ENCODE measurements at places on chromosomes 3 and 15.

DNA sequence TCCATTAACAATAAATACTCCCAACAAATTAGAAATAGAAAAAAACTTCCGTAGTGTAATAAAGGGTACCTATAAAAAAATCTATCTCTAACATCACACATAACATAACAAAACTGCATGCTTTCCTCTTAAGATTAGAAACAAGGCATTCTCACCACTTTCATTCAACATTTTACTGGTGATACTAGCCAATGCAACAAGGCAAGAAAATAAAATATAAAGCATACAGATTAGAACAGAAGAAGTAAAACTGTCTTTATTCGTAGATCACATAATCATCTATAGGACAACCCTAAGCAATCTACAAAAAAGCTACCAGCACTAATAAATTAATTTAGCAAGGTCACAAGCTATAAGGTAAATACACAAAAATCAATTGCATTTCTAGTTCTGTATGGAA, 107.1 kb downstream of the PLD1 start:
- no peak for DNase-seq

GRCh38 chr15:40600956-40601355, 6.9 kb downstream of the KNL1 start:
- DNase-seq = no peak

DNA sequence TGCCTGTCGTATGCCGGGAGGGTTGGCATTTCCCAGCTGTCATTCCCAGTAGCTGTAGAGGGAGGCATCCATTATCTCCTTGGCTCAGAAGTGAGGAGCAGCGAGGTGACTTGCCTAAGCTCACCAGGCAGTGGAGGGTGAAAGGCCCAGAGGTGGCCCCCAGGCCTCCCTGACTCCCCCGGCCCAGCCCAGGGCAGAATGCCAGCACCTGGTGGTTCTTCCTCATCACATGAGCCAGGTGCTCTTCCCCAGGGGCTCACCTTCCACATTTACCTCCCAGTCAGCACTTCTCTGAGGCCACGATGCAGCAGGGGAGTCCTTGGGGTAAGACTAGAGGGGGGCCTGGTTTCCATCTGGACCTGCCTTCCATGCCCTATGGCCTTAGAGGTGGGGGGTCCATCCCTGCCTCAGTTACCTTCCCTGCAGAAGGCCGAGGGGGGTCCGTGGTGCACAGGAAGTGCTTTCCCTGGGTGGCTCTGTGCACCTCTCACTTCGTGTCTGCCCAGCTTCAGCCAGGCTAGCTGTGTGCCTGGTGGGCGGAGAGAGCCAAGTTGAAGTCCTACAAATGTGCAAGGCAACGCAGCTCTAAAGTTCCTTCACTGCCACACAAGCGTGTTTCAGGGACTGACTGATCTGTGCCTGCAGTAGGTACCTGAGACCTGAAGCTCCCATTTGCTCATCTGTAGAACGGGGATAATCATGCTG, 70.3 kb upstream of the PLXNA1 start:
- no peak for DNase-seq

- DNase-seq = no peak
These were observed 3.0 kb downstream of the MEIS2 start for GRCh38 chr15:37097144-37097919.

GRCh38 chr3:50415816-50416215, 56.5 kb upstream of the TMEM115 start:
- DNase-seq = no peak

DNA sequence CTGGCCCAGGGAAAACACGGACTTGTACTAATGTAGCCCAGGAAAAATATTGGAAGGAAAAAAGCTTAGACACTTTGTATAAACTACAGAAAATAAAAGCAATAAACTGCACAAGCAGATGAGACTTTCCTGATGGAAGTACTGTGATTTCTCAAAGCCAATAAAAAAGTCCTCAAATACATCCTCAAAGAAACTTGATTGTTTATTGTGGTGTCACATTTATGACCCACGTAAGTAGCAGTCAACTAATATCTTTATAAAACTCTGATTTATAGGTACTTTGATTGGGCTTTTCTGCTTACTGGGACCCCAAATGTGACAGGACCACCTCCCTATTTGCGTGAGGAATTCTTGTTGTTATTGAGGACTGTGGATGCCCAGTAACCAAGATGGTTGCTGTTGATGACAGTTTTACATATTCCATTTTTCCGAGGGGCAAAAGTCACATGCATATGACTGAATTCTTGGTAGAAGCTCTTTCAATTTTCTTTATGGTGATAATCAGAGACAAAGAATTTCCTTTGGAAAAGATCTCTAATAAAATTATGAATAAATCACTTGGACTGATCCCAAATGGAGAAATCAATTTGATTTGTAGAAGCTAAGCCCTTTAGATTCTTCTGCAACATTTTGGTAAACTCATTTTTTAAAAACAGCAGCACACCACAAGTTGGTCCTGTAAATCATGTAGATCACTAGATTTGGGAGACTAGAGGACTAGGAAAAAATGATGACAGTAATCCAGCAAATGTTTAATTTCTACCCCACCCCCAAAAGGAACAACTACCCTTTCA, 159.0 kb upstream of the TSC22D2 start:
- DNase-seq = no peak

- DNase-seq = no peak
These were observed 231.3 kb upstream of the KCNMB2 start for GRCh38 chr3:178304758-178305467.

GRCh38 chr15:60392601-60392985, 5.2 kb downstream of the ANXA2 start:
- no peak for DNase-seq

DNA sequence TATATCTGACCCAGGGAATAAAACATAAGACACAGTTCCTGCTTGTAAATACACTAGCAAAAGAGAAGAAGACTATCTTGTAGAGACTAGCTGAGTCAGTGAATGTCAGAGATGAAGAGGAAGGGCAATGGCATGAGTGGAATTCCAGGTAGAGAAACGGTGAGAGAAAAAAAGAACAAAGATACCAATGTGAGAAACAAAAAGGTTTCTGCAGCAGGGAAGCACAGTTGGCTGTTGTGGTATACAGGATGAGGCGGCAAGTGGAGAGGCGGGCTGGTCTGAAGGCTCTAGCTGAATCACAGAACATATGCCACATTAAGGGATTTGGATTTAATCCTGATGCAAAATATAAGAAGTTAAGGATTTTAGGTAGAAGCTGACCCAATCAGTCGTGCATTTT, 17.1 kb upstream of the TASOR start:
- no peak for DNase-seq

DNA sequence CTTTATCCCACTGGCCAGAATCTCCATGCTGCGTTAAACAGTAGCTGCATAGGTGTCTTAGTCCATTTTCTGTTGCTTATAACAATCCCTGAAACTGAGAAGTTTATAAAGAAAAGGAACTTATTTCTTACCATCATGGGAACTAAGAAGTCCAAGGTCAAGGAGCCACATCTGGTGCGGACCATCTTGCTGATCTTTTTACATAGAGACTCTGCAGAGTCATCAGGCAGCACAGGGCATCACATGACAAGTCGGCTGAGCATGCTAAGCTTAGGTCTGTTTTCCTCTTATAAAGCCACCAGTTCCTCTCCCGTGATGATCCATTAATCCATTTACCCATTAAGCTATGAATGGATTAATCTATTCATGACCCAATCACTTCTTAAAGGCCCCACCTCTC, 22.4 kb upstream of the FAM174B start:
- DNase-seq = no peak

DNA sequence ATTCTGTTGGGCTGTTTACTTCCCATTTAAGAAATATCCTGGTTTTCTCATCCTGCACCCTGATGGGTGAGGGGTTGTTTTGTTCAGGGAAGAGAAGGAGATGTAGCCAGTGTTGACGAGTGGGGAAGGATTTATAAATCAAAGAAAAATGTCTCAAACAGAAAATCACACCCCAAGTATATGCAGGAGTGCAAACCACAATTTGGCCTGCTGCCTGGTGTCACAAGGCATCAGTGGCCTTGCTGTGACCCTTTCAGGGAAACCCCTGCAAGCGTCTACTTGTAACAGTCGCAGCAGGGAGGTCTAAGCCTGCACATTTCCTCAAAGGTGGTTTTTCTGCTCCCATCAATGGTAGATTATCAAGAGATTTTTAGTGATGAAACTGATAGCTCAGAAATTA, 132.6 kb upstream of the LRRN1 start:
- no peak for DNase-seq

GRCh38 chr3:195110647-195111318, 160.2 kb downstream of the XXYLT1 start:
- DNase-seq = no peak

GRCh38 chr15:27466758-27467157, 495.8 kb downstream of the GABRG3 start:
- no peak for DNase-seq

- DNase-seq = no peak
These were observed 61.2 kb downstream of the IQGAP1 start for GRCh38 chr15:90449206-90449735.

- DNase-seq = no peak
These were observed 12.5 kb downstream of the GASK1A start for GRCh38 chr3:42991341-42992315.

DNA sequence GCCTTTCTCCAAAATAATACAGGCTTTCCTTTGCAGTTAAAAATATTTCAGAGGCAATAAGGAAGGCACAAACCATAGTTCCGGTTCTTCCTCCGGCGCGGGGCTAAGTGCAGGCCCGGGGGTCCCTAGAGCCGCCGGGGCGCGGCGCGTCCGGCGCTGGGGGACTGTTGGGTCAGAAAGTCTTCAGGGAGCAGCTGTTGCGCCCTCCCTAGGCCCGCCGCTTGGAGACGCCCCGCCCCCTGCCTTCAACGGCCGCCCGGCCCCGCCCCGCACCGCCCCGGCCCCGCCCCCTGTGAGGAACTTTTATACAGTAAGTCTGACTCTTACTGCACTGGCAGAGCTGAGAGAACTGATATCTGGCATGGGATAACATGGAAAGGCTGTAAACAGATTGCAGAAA, 283.1 kb upstream of the ARL6 start:
- no peak for DNase-seq

DNA sequence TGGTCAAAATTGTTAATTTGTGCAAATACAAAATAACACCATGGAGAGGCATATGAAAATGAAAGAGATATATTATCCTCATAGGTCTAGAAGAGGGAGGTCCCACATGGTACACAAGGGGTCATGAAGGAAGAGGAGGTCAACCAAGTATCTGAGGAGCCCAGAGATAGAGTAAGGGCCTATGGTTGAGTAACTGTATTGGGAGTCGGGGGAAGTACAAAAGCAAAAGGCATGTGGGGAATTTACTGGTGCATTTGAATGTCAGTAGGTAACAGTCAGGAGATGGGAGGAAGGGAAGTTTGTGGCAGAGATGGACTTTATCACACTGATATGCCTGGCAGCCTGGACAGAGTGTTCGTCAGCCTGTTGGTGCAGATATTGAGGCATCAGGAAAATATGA, 1113.7 kb downstream of the OTOL1 start:
- DNase-seq = no peak

DNA sequence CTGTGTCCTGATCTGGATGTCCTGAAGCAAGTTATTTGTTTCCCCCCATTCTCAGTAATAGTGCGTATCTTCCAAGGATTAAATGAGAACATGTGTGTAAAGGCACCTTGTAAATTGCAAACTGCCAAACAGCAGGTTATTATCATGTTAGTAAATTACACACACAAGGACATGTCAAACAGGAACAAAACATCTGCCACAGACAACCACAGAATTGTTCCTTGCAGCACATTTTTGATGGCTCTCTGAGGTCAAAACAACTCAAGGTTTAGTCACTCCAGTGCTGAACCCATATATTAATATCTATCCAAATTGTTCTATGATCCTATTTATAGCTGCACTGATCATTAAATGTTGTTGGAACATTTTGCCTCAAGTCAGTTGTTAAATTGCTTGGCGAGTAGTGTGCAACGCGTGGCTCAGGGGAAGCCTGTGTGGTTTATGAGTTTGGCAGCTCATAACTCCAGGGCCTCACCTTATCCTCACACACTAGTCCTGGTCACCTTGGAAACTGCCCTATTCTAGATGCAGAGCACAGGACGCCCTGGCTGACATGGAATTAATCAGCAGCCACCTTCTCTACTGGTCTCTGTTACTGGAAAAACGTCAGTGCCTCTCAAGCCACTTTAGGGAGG, 46.3 kb upstream of the CDV3 start:
- DNase-seq = no peak

DNA sequence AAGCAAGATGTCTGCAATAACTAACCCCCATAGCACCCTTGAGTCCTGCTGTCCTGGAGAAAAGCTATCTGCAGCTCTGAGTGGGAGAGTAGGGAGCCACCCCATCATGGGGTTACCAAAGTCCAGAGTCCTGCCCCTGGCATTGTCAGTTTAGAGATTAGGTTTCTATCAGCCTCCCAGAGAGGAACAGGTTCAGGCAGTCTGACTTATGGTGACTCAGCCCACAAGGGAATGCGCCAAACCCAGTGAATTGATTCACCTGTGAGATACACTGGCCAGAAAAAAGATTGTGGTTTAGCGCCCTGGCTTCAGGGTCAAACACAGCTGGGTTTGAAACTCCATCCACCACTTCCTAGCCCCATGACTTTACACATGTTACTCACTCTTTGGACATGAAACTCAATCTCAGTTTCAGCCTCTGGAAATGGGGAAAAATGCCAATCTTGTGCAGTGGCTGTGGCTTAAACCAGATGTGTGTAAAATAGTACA, 263.6 kb upstream of the HES1 start:
- peak; percentile 94 for DNase-seq

GRCh38 chr3:174363256-174363655, 495.9 kb upstream of the NAALADL2 start:
- peak; percentile 33 for DNase-seq

- no peak for DNase-seq
These were observed 47.6 kb downstream of the IL16 start for GRCh38 chr15:81244306-81244705.

- no peak for DNase-seq
These were observed 3.5 kb upstream of the ALDH1A2 start for GRCh38 chr15:58069008-58069407.

DNA sequence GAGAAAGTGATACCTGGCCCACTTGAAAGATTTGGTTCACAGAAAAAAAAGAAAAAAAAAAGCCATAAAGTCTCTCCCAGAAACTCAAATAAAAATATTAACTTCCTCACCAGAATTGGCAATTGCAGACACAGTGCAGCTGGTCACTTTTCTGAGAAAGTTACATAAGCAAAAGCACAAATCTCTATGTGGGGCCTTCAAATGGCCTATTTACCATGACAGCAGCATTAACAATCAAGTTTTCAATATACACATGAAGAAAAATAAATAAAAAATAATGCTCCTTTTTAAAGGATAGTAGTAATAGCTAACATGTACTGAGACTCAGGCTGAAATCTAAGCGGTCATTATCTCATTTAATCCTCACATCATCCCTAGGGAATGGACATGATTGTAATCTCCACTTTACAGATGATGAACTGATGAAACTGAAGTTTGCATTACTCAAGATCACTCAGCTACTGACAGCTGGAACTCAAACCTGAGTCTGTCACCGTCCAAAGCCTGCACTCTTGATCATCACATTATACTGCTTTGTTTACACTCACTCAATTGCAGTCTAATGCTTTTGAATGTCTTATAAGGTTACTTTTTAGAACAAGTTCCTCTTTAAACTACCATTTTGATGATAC, 3.3 kb downstream of the NPTN start:
- no peak for DNase-seq
